SK-MEL-5 (cell line): ENCODE measurements at places on chromosomes 6 and 20. TPM values are rescaled to one million over a fixed set of nuclear protein-coding genes. Genes with fewer than 3 reads are reported as not detected.

Gene KCNG1
- 22.3 and 22.9 TPM in 2 replicates for total RNA-seq

Gene DOK5
- total RNA-seq, result 2.2 and 2.8 TPM in 2 replicates

Gene GNRH2
- not detected in 2 replicates for total RNA-seq

Gene DSP
- 2.0 and 2.2 TPM in 2 replicates for total RNA-seq

Gene FNDC11
- total RNA-seq, result 0.05 TPM in 1 of 2 replicates, not detected in the other

Gene ZFP64
- total RNA-seq, result 8.4 TPM in 2 replicates

Gene MED20
- total RNA-seq, result 19.5 and 21.1 TPM in 2 replicates

Gene PRL
- not detected in 2 replicates for total RNA-seq

Gene PTCRA
- 6.2 and 9.7 TPM in 2 replicates for total RNA-seq
